T-helper 17 cell (primary cell): ENCODE measurements at places on chromosomes 2 and 18.

- DNase-seq, result no peak
Observed at GRCh38 chr2:35378791-35379190, 976.8 kb upstream of the CRIM1 start.

DNA sequence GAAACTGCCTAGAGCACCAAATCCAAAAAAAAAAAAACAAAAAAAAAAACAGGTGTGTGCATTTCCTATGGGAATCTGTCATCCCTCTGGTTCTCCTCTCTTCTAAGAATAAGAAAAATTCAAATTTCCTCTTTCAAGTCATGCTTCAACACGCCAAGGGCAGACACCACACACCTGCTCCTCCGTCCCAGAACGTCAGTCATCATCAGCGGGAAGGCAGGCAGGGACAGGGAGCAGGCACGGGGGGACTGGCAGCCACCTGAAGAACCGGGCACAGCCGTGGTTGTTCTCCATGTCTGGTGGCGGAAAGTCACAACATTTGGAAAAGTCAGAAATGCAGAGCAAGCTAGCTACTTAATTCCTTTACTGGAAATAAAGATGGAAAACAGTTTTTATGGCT is 214.8 kb downstream of the IKZF2 start:
- DNase-seq, result no peak

GRCh38 chr2:65729246-65729645 is 296.8 kb upstream of the SPRED2 start:
- no peak for DNase-seq

DNA sequence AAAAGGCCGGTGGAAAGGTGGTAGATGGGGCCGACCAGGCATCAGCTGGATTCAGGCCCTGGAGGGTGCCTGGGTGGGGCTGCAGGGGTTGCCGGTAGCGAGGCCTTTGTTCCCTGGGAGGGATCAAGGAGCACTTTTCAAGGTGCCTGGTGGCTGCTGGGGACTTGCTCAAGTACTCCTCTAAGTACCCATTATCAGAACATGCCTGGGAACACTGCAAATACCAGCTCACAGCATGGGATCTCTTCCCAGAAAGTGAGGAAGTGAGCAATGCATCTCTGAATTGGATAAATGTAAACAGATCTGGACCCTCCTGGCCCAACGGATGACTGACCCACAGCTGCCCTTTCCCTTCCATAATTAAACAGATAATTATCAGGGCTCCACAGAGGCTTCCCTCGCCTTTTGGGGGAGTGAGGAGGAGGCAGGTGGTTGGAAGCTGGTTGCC is 210.5 kb downstream of the SH3RF3 start:
- no peak for DNase-seq

DNA sequence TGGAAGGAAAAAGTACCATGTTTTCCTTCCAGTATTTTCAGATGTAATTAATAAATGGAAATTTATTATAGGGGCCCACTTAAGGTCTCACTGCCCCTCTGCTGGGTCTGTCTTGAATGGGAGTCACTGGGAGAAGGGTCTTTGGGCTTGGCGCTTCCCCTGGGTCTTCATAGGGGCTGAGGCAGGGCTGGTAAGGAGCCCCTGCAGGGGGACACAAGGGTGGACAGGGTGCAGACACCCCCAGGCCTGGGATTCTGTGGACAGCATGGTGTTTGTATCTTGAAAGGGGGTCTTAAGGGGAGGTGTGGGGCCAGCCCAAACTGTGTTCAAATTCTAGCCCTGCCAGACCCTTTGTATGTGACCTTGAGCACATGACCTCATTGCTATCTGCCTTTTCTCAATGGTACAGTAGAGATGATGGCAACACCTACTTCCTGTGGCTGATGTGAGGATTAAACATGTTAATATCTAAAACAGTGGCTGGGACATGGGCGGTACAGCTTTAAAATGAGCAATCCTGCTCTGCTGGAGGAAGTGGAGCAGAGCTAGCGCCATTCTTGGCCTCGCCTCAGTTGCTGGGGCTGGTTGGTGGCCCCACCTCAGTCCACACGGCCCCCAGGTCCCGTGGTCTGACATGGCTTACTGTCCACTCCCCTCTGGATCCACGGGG is 71.6 kb downstream of the GNAL start:
- no peak for DNase-seq

GRCh38 chr2:52343706-52344266 is 1311.9 kb upstream of the NRXN1 start:
- no peak for DNase-seq

- DNase-seq, result no peak
Observed at GRCh38 chr18:63267975-63268721, 51.4 kb downstream of the BCL2 start.

- no peak for DNase-seq
Observed at GRCh38 chr18:29012883-29013465, 836.0 kb upstream of the CDH2 start.

GRCh38 chr2:212667751-212668316 is 129.2 kb upstream of the ERBB4 start:
- no peak for DNase-seq

- DNase-seq, result no peak
Observed at GRCh38 chr18:63113899-63114565, 205.5 kb downstream of the BCL2 start.

- no peak for DNase-seq
Observed at GRCh38 chr2:144583741-144584453, 64.0 kb upstream of the ZEB2 start.
